Small intestine (tissue), 16 donors: ENCODE measurements at places on chromosomes 4 and X. TPM values are rescaled to one million over a fixed set of nuclear protein-coding genes. Genes with fewer than 3 reads are reported as not detected.

Gene JAKMIP1
- 0.67 TPM for polyA plus RNA-seq

Gene HSPA4L
- polyA plus RNA-seq, result 0.54 TPM

Gene HPGDS
- polyA plus RNA-seq, result 2.5 TPM

GRCh38 chrX:134371133-134371532 lies 88.8 kb upstream of the HPRT1 start:
- no peak for DNase-seq
- no peak overlapping the region for H3K4me3 ChIP-seq
- no peak overlapping the region for H3K27ac ChIP-seq

GRCh38 chr4:143391261-143391660 lies 54.6 kb downstream of the GAB1 start:
- no peaks in the 10 kb centered on the region for H3K27me3 ChIP-seq
- no peaks in the 10 kb centered on the region for H3K36me3 ChIP-seq

DNA sequence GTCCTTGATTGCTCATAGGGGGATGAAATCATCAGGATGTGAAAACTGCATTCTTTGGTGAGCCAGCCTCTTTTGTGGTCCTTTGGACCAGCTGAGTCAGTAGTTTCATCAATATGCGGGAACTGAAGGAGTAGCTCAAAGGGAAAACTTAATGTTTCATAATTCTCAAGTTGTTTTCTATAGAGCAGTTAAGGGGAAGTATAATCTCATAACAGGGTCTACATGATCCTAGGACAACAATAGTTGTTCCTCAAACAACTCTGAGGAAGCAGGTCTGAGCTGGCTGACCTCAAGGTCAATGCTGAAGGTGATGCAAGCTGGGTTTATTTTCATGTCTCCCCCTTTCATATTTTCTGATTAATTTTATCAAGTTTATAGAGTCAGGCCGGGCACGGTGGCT lies 36.1 kb upstream of the IRF2 start:
- DNase-seq, result no peak
- H3K36me3 ChIP-seq, result no peaks in the 10 kb centered on the region
- H3K27ac ChIP-seq, result no peak overlapping the region
- no peaks in the 10 kb centered on the region for H3K4me1 ChIP-seq

DNA sequence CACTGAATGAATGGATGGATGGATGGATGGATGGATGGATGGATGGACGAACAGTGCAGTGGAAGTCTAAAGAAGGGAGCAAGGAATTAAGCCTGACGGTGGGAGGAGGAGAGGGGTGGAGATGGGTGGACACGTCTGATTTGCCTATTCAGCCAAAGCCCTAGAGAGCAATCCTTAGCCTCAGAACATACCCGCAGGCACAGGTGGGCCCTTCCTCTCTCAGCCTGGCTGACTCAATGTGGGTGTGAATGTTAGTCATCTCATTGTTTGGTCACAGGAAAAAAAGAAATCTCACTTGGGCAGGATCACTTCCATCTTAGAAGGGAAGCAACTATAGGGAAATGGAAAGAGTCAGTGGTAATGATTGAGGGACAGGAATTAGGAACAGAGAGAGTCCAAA lies 165.9 kb downstream of the PJA1 start:
- peaks cover 18% of the 10 kb centered on the region for H3K4me1 ChIP-seq
- no peak overlapping the region for H3K4me3 ChIP-seq
- no peaks in the 10 kb centered on the region for H3K36me3 ChIP-seq
- H3K27me3 ChIP-seq, result no peaks in the 10 kb centered on the region

DNA sequence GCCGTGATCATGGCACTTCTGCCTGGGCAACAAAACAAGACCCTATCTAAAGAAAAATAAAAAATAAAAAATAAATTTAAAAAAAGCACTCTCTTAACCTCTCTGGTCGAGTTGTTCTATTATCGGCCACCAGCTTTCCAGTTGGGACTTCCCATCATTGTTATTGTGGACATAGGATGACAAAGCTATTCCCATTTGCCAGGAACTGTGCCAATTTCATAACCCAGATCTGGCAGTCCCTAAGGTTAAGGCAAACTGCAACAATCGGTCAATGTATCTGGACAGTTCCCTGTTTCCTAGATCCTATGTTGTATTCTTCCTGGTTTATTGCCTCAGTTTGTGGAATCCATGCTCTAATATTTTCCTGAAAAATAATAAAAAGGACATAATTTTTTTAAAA lies 17.8 kb upstream of the ANXA5 start:
- no peaks in the 10 kb centered on the region for H3K36me3 ChIP-seq
- H3K4me3 ChIP-seq, result no peak overlapping the region
- H3K27ac ChIP-seq, result no peak overlapping the region

DNA sequence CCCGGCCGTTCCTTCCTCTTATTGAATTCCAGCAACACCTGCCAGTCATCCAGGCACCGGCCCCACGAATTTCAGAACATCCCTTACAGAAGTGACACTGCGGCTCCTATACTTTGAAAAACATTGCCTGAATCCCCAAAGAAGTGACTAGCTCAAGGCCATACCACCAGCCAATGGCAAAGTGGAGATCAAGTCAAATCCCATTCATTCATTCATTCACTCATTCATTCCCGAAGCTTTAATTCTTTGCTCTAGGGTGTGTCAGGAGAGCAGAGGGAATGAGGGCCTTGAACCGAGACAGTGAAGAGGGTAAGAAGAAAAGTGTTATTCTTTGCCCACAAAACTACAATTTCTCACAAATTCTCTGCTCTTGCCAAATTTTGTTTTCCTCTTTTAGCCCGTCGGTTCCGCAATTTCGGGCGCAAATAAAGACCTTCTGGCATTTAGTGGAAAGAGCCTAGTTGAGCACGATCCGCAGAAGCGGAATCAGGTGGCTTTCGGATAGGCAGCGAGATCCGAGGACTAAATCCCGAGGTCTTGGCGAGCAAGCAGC lies 824 bp upstream of the HMGB3 start:
- no peak for DNase-seq
- H3K4me3 ChIP-seq, result no peak overlapping the region
- no peaks in the 10 kb centered on the region for H3K36me3 ChIP-seq
- no peak overlapping the region for H3K27ac ChIP-seq
- H3K27me3 ChIP-seq, result no peaks in the 10 kb centered on the region
- no peaks in the 10 kb centered on the region for H3K4me1 ChIP-seq

GRCh38 chrX:138788771-138789170 lies 77.3 kb upstream of the FGF13 start:
- DNase-seq, result no peak
- H3K4me3 ChIP-seq, result no peak overlapping the region
- H3K27ac ChIP-seq, result no peak overlapping the region
- no peaks in the 10 kb centered on the region for H3K36me3 ChIP-seq
- no peaks in the 10 kb centered on the region for H3K4me1 ChIP-seq

GRCh38 chr4:123390846-123391456 lies 5.6 kb upstream of the SPRY1 start:
- DNase-seq, result peak; percentile 42
- H3K27ac ChIP-seq, result no peak overlapping the region

DNA sequence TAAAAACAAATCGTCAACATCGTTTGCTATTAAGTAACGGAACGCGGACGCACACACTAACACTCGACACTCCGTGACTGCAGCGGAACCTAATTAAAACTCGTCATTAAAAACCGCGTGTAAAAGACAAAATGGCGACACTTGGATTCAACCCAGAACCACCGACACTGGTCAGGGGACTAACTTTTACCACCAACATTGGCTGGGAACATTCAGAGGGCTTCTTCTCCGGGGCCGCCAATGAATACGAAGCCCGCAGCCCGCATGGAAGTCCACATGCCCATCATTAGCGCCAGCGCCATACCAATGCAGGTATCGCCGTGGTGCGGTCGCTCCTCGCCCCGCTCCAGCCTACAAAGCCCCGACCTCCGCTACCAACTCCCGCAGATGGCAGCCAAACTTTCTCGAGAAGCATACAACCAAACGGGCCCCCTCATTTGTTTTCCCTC lies 498 bp downstream of the RBMX start:
- peak overlapping the region; percentile 97 for H3K27ac ChIP-seq
- peak overlapping the region; percentile 96 for H3K4me3 ChIP-seq
- DNase-seq, result no peak
- H3K4me1 ChIP-seq, result no peaks in the 10 kb centered on the region
- H3K27me3 ChIP-seq, result no peaks in the 10 kb centered on the region
